Activated CD4-positive, alpha-beta T cell treated with anti-CD3 and anti-CD28 coated beads for 1 hour (primary cell): ENCODE measurements at places on chromosomes 5 and 9.

DNA sequence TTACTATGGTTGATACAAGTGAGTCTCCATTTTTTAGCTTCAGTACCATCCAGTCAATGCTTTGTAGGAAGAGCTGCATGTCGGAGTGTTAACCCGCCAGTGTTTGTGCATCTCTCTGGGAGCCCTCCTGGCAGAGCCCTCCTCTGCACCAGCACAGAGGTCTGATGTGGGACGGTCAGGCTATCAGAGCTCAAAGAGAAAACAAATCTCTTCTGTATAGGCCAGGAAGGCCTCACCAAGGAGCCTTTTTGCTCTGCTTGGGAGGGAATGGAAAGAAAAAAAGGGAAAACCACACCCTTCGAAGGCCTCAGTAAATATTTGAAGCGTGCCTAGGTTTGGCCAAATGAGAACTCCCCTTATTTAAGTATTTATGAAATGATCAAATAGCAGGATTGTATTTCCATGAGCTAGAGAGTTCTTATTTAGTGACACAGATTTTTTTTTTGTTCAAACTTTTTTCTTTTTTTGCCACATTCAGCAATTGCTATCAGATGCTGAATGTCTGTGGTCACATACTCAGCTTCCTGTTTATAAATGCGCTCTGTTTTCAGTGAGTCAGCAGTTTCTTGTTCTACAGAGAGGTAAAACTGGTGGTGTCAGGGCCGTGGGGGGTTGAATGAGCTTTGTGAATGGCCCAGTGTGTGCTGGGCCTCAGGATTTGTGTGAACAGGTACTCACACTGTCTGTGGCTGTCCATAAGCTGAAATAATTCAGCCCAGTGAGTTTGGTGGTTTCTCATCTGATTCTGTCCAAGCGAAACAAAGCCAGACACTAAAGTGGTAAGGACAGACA, 226.6 kb downstream of the SNX18 start:
- peak; percentile 15 for DNase-seq

DNA sequence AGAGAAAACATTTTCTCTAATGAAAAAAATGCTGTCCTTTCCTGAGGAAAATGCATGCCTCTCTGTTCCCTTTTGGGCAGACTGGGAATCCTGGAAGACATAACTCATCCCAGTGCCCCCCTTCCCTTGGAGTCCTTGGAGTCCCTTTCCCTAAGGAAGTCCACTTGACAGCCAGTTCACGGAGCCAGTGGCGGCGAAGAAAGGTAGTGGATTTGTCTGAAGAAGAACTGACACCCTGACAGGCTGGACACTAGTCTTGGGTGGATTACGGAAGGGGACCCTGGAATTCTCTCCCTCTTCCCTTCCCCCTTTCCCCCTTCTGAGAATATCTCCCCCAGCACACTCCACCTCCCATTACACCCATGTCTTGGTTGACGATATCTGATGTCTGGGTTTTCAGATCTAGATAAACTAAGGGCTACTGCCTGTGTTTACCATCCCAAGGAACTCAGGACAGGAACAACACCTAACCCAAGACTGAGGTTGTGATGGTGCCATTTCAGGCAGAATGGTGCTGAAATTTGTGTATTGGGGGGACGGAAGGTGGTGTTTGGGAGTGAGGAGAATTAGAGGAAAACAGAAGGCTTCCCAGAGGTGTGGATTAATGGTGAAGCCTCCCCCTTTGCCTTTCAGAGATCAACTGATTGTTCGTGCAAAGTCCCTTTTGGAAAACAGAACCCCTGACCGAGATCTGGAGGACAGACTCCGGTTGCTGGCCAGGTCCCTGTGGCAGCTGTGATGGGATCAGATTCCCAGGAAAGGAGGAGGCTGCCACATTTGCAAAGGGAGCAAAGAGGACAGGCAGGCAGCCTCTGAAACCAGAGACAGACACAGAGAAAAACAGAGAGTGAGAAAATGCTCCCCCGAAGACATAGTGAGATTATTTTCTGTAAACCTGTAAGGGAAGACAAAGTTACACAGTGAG, 704 bp downstream of the SPARC start:
- DNase-seq, result no peak

GRCh38 chr9:115234094-115234493, 116.1 kb upstream of the TNC start:
- no peak for DNase-seq

- no peak for DNase-seq
Measured at GRCh38 chr9:4155221-4156026, 144.4 kb downstream of the GLIS3 start.

- DNase-seq, result no peak
Measured at GRCh38 chr5:11898-12297, 80.1 kb upstream of the PLEKHG4B start.

GRCh38 chr5:76791461-76791860, 27.4 kb upstream of the F2RL1 start:
- DNase-seq, result no peak

- no peak for DNase-seq
Measured at GRCh38 chr5:125100951-125101350, 354.5 kb upstream of the ZNF608 start.

- DNase-seq, result no peak
Measured at GRCh38 chr9:132644251-132644650, 25.5 kb downstream of the DDX31 start.

DNA sequence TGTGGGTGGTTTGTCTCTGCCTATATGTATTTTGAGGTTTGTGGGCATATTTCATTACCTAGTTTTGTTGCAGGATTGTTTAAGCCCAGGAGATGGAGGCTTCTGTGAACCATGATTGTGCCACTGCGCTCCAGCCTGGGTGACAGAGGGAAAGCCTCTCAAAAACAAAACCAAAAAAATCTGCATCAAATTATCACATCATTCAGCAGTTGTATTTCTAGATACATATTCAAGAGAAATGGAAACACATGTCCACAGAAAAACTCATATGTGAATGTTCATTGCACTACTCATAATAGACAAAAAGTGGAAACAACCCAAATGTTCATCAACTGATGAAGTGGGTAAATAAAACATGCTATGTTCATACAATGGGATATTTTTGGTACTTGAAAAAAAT, 29.9 kb downstream of the HSPA4 start:
- DNase-seq, result no peak

DNA sequence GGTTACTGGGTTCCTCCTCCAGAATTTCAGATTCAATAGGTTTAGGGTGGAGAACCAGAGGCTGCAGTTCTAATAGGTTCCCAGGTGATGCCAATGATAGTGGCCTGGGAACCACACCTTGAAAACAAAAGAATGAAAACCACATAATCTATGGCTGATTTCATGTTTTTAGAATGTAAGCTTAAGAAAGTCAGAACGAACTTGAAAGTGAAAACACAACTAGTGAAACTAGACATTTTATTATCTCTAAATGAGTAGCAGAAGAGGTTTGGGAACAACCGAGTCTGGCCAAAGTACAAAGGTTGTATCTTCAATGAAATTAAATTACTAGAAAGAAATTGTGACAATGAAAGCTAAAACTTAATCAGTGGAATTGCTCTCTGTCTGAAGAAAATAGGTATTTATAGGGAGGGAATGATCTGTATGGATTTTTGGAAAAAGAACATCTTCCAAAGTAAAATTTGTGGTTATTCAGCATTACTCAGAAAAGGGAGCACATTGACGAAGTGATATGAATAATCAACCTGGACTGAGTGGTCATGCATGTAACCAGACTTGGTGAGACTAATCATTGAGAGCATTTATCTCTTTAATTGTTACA, 24.9 kb upstream of the CEP120 start:
- no peak for DNase-seq

DNA sequence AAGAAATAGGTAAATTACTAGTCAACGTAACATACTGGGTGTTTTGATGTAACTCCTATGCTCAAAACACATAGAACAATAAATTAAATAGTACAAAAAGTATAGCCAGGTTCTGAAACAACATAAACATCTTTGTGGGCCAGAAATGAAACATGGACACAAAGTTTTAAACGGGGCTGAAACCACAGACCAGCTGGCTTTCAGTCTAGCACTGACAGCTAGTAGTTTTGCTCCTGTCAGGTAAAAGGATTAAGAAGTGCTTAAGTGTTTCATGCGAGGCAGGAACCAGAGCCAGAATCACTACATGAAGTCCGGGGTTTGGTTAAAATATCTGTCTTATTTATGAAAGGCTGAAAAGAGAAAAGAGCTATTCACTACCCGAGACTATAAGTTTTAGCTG, 19.5 kb downstream of the DCAF10 start:
- no peak for DNase-seq

DNA sequence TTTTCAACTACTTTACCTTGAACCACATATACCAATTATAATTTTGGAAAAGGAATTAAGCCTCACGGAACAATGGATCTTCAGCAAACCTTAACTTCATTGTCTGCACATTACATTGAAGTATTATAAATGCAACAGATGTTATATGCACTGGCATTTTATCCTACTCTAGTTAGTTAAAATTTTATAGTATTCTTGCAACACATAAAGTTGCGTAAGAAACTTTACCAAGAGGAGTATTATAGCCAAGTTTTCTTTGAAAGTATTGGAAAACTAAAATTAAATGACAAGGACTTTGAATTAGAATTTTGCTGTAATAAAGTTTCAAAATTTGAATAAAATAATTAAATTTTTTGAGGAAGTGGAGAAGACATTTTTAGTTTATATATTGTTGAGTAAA, 63.4 kb upstream of the SREK1 start:
- no peak for DNase-seq

- no peak for DNase-seq
Measured at GRCh38 chr5:100791391-100791790, 111.7 kb downstream of the ST8SIA4 start.

GRCh38 chr5:134515801-134516200, 9.7 kb upstream of the JADE2 start:
- DNase-seq, result no peak

DNA sequence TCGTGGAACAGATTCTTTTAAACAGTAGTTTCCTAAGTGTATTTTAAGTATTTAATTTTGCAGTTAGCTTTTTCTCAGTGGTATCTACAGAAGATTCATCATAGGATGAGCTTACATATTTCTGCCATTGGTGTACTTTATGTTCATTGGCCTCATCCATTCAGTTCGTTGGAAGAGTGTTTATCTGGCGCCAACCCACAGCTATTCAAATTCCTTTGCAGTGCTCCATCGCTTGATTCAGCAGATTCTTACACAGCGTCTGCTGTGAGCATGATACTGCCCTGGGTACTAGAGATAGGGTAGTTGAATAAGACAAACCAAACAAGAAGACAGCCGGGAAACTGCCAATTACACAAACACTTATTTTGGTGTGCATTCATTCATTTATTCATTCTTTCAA, 55.1 kb downstream of the NUP214 start:
- DNase-seq, result no peak

GRCh38 chr9:19116107-19116790, 11.0 kb downstream of the PLIN2 start:
- DNase-seq, result no peak

DNA sequence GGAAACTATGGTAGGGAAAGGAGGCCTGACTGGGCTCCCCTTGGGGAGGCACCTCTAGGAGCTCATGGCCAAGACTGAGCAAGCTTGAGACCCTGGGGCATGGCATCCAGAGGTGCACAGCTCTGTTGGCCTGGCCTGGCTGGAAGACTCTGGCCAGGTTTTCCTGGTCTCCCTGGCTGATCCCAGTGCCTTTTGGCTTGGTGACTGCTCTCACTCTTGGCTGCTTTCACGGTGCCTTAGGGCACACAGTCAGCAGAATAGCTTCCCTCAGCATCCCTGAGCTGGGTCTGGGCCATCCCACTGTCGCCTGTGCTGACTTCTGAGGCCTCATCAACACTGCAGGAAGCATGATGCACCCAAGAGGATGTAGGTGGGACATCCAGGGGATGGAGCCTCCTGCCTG, 13.4 kb upstream of the DELE1 start:
- no peak for DNase-seq

GRCh38 chr5:176629853-176630680, at the start of the genes EIF4E1B and SNCB:
Gene EIF4E1B, plus strand, starts transcription at chr5:176630675. Its CDS starts 12,113 bp downstream, at chr5:176642788.
Gene SNCB, minus strand, starts transcription at chr5:176630534. Its CDS starts 880 bp downstream, at chr5:176629654.
- peak; percentile 22 for DNase-seq

- no peak for DNase-seq
Measured at GRCh38 chr5:61706751-61707150, 374.7 kb downstream of the ZSWIM6 start.

DNA sequence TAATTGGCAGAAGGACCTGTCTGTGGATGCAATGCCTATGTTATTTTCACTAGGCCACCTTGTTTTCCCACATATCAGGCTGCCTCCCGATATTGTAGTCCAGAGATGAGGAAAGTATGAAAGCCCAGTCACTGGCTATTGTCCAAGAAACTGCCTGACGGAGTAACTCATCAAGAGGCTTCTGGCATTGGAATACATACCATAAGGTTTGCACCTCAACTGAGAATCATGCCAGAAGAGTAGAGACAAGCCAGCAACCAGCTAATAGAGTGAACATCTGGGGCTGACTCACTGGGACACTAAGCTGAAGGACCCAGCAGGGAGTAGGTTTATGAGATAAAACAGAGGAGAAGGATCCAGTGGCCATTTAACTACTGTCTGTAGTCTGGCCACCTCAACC, 137.2 kb upstream of the FST start:
- no peak for DNase-seq

- no peak for DNase-seq
Measured at GRCh38 chr5:72226950-72227349, 93.1 kb downstream of the MRPS27 start.

DNA sequence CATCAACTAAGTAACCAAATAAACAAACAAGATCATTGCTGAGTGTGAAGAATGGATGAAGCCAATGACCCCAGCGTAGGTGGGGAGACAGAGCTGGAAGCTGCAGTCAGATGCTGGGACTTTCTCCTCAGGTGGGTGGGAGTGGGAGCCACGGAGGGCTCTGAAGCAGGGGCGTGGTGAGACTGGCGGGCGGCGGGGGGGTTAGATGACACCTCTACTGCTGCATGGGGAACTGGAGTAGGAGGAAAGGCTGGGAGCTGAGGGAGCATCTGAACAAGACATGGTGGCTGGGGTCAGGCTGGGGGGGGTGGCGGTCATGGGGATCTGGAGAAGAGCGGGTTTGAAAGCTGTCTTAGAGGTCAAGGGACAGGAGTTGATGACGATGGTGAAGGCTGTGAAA, 193.8 kb downstream of the C9orf50 start:
- DNase-seq, result no peak

DNA sequence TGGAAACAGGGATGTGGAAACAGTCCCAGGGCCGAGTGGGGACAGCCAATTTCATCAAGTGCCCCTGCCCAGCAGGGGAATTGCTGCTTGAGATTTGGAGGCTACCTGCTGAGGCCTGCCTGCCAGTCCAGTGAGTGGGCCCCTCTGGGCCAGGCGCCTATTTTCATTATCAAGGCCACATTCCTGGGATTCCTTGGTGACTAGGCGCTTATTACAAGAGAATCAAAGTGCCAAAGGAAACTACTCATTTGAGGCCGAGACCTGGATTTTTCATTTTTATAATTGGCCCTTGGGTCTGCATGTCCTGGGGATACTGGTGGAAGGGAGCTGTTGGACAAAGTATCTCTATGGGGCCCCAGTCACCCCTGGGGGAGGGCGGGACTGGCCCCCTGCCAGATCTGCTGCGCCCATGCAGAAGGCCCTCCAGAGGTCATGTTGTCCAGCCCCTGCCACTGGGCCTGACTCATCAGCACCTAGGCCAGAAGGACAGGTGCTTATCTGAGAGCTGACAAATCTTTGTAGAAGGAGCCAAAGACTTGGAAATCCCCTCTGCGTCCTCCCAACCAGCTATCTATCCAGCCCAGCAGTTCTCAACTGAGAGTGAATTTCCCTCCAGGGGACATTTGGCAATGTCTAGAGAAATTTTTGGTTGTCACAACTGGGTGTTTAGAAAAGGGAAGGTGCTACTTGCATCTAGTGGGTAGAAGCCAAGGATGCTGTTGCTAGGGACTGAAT, 45.6 kb downstream of the FOXI1 start:
- no peak for DNase-seq
